Fibroblast of villous mesenchyme (primary cell): ENCODE measurements at places on chromosomes 2 and 18. TPM values are rescaled to one million over a fixed set of nuclear protein-coding genes. Genes with fewer than 3 reads are reported as not detected.

- DNase-seq = no peak
These were observed 258.3 kb downstream of the SETBP1 start for GRCh38 chr18:44938720-44939665.

- DNase-seq = peak; percentile 25
These were observed 900 bp downstream of the C18orf32 start for GRCh38 chr18:49486134-49486533.

- DNase-seq = no peak
These were observed 1794.7 kb upstream of the PIK3C3 start for GRCh38 chr18:40160361-40160760.

GRCh38 chr2:83055376-83056010 is 1403.6 kb downstream of the SUCLG1 start:
- peak; percentile 84 for DNase-seq

DNA sequence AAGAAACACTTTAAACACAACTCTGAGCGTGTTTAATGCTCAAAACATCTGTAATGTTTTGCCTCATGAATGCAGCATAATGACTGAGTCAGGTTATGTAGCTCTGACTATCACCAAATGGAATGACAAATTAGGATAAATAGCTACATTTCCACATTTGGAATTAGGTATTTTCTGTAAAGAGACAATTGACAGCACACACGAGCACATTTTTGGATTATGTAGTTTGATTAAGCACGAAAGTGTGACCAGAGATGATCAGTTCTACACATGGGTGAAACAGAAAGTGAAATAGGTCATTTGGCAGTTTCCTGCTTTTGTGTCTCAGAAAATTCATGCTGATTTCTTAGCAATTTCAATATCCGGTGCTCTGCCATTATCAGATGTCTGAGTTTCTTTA is 29.0 kb downstream of the LPIN1 start:
- DNase-seq = peak; percentile 28

DNA sequence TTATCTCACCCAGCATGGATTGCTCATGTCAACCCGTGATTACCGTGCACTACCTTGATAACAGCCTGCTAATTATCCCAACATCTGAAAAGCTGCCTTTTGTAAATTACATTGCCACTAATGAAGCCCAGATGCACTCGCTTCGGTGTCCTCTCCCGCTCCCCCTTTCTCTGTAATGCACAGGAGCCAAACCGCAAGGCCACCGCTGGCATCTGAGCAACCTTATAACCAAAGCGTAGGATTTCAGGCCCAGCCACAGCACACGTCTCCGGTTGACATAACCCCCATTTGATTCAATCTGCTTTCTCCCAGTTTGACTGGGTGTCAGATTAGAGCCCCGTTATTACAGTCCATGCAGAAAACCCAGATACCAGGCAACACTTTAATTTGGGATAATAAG is 341.2 kb downstream of the ALK start:
- DNase-seq = no peak

Gene CYP26B1
- total RNA-seq = under 0.01 and 0.43 TPM in 2 replicates

Gene EMILIN2
- 16.4 and 24.8 TPM in 2 replicates for total RNA-seq

Gene B3GNT7
- total RNA-seq = 0.43 and 0.64 TPM in 2 replicates

Gene TNFRSF11A
- total RNA-seq = under 0.01 TPM in 1 of 2 replicates, not detected in the other

Gene TRIB2
- 28.0 and 28.9 TPM in 2 replicates for total RNA-seq

Gene LYG2
- not detected in 2 replicates for total RNA-seq
